ENCODE measurements at places on chromosomes 1 and 21.
A peak's percentile ranks its signal among the peaks of the same experiment; 100 is the strongest.

- peaks cover 53% of the 10 kb centered on the region for H3K27me3 ChIP-seq
- no peak for DNase-seq
- H3K27ac ChIP-seq = no peak overlapping the region
- H3K4me1 ChIP-seq = no peaks in the 10 kb centered on the region
These were observed 10.9 kb downstream of the CFAP107 start for GRCh38 chr1:12756768-12757413.

GRCh38 chr1:75172556-75172955, 38.4 kb downstream of the LHX8 start:
- H3K36me3 ChIP-seq = no peaks in the 10 kb centered on the region
- no peak overlapping the region for H3K4me3 ChIP-seq
- H3K27ac ChIP-seq = no peak overlapping the region
- no peaks in the 10 kb centered on the region for H3K27me3 ChIP-seq
- no peak for DNase-seq

GRCh38 chr1:162067466-162067865, 2.0 kb upstream of the NOS1AP start:
- DNase-seq = no peak
- H3K36me3 ChIP-seq = no peaks in the 10 kb centered on the region
- no peak overlapping the region for H3K27ac ChIP-seq
- no peak overlapping the region for H3K4me3 ChIP-seq
- H3K27me3 ChIP-seq = peaks cover 54% of the 10 kb centered on the region
- no peaks in the 10 kb centered on the region for H3K4me1 ChIP-seq

DNA sequence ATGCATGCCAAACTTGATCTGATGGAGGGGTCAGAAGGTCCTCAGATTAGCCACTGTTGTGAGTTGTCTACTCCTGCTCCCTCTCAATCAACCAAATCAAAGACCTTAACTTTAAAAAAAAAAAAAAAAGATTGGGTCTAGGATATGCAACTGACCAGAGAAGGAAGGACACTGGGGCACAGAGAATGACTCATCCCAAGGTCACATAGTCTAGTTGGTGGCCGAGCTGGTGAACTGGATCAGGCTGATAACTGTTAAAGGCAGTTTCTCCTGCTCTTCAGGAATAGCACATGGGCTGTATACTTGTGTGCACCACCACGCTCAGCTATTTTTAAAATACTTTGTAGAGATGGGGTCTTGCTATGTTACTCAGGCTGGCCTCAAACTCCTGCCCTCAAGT, 14.8 kb upstream of the S100A7 start:
- no peak overlapping the region for H3K27ac ChIP-seq
- H3K4me1 ChIP-seq = no peaks in the 10 kb centered on the region
- no peak for DNase-seq
- H3K36me3 ChIP-seq = no peaks in the 10 kb centered on the region
- H3K4me3 ChIP-seq = no peak overlapping the region

DNA sequence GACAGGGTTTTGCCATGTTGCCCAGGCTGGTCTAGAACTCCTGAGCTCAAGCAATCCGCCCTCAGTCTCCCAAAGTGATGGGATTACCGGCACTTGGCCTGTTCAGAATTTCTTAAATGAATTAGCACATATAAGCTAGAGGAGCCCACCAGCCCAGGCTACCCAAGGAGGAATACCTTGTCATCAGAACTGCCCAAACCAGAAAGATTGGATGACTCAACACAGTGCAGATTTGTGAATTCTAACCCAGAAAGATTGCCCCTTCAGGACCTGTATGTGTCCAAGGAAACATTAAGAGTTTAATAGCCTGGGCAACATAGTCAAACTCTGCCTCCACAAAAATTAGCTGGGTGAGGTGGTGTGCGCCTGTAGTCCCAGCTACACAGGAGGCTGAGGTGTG, 14.0 kb upstream of the LIN9 start:
- no peak for DNase-seq
- H3K27me3 ChIP-seq = peaks cover 8% of the 10 kb centered on the region
- no peak overlapping the region for H3K27ac ChIP-seq
- no peaks in the 10 kb centered on the region for H3K4me1 ChIP-seq
- no peaks in the 10 kb centered on the region for H3K36me3 ChIP-seq

- no peak for DNase-seq
- H3K27me3 ChIP-seq = no peaks in the 10 kb centered on the region
- no peaks in the 10 kb centered on the region for H3K4me1 ChIP-seq
- H3K27ac ChIP-seq = no peak overlapping the region
- no peak overlapping the region for H3K4me3 ChIP-seq
- H3K36me3 ChIP-seq = no peaks in the 10 kb centered on the region
These were observed 10.1 kb upstream of the ABCA4 start for GRCh38 chr1:94130851-94131595.

GRCh38 chr1:54380290-54380882, 25.8 kb downstream of the SSBP3 start:
- no peaks in the 10 kb centered on the region for H3K36me3 ChIP-seq
- H3K4me1 ChIP-seq = peaks cover 41% of the 10 kb centered on the region
- H3K4me3 ChIP-seq = no peak overlapping the region

GRCh38 chr1:116852910-116853309, 56.8 kb upstream of the PTGFRN start:
- H3K27ac ChIP-seq = no peak overlapping the region
- no peak for DNase-seq
- no peaks in the 10 kb centered on the region for H3K36me3 ChIP-seq
- H3K4me3 ChIP-seq = no peak overlapping the region

DNA sequence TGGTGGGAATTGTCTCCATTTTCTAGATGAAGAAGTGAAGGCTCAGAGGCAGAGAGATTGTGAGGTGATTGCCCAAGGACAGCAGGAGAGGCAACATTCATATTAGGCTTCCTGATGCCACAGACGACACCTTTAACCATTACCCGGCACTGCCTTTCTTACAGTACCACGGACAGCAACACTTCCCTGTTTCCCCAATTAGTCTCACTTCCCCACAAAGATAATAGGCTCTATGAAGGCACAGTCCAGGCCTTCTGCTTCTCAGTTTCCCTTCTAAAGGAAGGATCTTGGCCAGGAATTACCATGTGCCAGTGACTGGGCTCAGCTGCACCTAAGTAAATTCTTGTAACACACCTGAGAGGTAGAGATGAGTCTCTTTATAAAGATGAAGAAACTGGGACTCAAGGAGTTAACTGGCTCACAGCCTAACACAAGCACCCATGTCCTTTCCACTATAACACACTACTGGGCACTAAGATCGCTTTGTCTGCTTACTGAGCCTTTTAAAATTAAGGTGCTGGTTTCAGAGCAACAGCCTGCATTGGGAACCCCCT, 9.6 kb downstream of the IGSF9 start:
- no peak for DNase-seq
- H3K4me1 ChIP-seq = peaks cover 23% of the 10 kb centered on the region
- H3K27ac ChIP-seq = no peak overlapping the region
- no peak overlapping the region for H3K4me3 ChIP-seq
- no peaks in the 10 kb centered on the region for H3K27me3 ChIP-seq
- no peaks in the 10 kb centered on the region for H3K36me3 ChIP-seq

GRCh38 chr1:163914785-163915413, 593.1 kb downstream of the NUF2 start:
- no peak overlapping the region for H3K27ac ChIP-seq
- no peaks in the 10 kb centered on the region for H3K27me3 ChIP-seq
- H3K4me3 ChIP-seq = no peak overlapping the region

GRCh38 chr1:44894591-44894990, 51.5 kb upstream of the PTCH2 start:
- H3K27me3 ChIP-seq = no peaks in the 10 kb centered on the region
- DNase-seq = no peak
- no peaks in the 10 kb centered on the region for H3K4me1 ChIP-seq
- H3K27ac ChIP-seq = no peak overlapping the region
- H3K36me3 ChIP-seq = no peaks in the 10 kb centered on the region

DNA sequence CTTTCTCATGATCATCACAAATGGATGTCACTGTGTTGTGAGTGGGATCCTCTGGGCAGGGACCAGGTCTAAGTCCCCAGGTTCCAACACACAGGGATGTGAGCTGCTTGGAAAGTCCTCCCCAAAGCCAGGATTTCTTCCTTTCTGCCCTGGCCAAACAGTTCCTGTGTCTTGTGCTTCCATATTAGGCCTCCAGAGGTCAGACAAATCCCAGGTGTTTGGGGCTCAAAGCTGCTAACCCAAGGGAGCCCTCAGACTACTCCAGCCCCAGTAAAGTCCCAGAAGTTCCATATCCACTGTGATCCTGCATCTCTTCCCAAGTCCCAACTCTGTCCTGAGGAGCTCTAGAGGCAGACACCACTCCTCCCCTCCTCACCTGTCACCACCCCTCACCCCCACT, 27.7 kb upstream of the MAGOH start:
- no peak overlapping the region for H3K27ac ChIP-seq
- no peak for DNase-seq
- H3K36me3 ChIP-seq = no peaks in the 10 kb centered on the region
- H3K4me1 ChIP-seq = no peaks in the 10 kb centered on the region
- H3K27me3 ChIP-seq = no peaks in the 10 kb centered on the region

DNA sequence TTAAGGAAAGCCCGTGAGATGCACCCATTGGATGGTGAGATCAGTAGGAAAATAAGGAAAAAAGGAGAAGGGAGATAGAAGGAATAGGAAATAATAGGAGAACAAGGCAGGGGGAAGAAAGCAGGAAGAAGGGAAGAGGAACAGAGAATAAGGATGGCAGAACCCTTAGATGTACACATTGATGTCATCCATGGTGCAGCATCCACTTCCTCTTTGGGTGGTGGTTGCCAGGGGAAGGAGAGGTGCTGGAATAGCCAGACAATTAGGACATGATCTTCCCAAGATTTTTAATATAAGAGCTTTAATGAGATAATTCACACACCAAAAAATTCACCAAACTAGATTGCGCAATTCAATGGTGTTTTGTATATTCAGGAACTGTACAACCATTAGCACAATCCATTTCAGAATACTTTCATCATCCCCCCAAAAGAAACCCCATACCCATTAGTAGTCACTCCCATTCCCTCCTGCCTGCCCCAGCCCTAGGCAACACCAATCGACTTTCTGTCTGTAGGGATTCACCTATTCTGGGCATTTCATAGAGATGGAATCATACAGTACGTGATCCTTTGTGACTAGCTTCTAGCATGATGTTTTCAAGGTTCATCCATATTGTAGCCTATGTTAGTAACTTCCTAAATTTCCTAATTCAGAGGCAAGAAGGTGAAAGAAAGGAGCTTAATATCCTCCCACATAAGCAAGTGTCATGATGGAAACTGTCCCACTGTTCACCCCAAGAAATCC, 121.4 kb downstream of the PLXNA2 start:
- no peak for DNase-seq
- no peaks in the 10 kb centered on the region for H3K27me3 ChIP-seq
- H3K27ac ChIP-seq = no peak overlapping the region
- no peak overlapping the region for H3K4me3 ChIP-seq
- H3K4me1 ChIP-seq = no peaks in the 10 kb centered on the region
- H3K36me3 ChIP-seq = no peaks in the 10 kb centered on the region

DNA sequence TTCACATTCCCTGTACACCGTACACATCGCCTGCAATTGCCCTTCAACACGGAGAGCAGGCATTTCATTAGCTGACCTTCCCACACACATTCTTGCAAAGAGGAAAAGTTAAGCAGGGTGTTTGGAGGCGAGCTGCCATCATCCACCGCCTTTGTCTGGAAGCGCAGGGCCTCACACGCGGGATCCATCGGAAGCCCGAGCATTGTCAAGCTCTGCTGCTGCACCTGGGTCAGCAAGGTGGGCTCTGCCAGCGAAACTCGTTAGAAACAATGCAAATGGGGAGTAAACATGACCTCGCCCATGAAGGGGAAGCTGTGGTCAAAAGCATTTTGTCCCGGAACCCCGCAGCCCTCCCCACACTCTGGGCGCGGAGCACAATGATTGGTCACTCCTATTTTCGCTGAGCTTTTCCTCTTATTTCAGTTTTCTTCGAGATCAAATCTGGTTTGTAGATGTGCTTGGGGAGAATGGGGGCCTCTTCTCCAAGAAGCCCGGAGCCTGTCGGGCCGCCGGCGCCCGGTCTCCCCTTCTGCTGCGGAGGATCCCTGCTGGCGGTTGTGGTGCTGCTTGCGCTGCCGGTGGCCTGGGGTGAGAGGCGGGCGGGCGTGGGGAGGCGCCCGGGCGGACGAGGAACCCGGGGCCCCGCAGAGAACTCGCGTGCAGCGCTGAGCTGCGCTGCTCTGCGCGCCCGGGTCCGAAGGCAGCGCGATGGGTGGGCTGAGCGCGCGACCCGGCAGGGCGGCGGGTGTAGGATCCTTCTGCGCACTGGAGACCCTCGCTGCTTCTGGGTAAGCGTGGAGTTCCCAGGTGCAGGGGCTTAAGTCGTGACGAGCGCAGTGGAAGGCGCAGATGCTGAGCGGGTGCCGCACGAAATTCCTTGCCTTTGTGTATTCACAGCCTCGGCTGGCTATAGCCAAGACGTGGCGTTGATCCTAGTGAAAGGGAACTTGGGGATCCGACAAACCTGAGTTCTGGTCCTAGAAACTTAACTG, at the start of gene CR1:
TSS of gene CR1 (plus strand) at position 357 of the 992 bp plus-strand sequence. CDS start at position 468, 111 bp downstream.
- H3K36me3 ChIP-seq = no peaks in the 10 kb centered on the region
- peak within 1 kb of the TSS; percentile 27 for H3K4me3 ChIP-seq
- peaks cover 26% of the 10 kb centered on the region for H3K27me3 ChIP-seq
- H3K4me1 ChIP-seq = no peaks in the 10 kb centered on the region

GRCh38 chr1:244653439-244654107, 647 bp downstream of the DESI2 start:
- H3K36me3 ChIP-seq = peaks cover 5% of the 10 kb centered on the region
- no peak for DNase-seq
- peaks cover 31% of the 10 kb centered on the region for H3K4me1 ChIP-seq
- peak overlapping the region; percentile 94 for H3K4me3 ChIP-seq

- H3K27me3 ChIP-seq = peaks cover 74% of the 10 kb centered on the region
- H3K4me1 ChIP-seq = peaks cover 64% of the 10 kb centered on the region
- H3K4me3 ChIP-seq = peak overlapping the region; percentile 62
- no peak for DNase-seq
- no peaks in the 10 kb centered on the region for H3K36me3 ChIP-seq
These were observed 1.5 kb downstream of the TRNP1 start for GRCh38 chr1:26994787-26995517.

- no peaks in the 10 kb centered on the region for H3K27me3 ChIP-seq
- H3K4me1 ChIP-seq = no peaks in the 10 kb centered on the region
- no peaks in the 10 kb centered on the region for H3K36me3 ChIP-seq
These were observed 109.0 kb upstream of the GREM2 start for GRCh38 chr1:240720976-240721375.

- H3K4me1 ChIP-seq = no peaks in the 10 kb centered on the region
- H3K27me3 ChIP-seq = no peaks in the 10 kb centered on the region
- no peak overlapping the region for H3K4me3 ChIP-seq
- peaks cover 3% of the 10 kb centered on the region for H3K36me3 ChIP-seq
These were observed 104.7 kb downstream of the CAMTA1 start for GRCh38 chr1:6889875-6890480.

- no peaks in the 10 kb centered on the region for H3K36me3 ChIP-seq
- no peak overlapping the region for H3K4me3 ChIP-seq
- no peaks in the 10 kb centered on the region for H3K27me3 ChIP-seq
- no peak for DNase-seq
These were observed 14.0 kb downstream of the KDF1 start for GRCh38 chr1:26946270-26946669.

DNA sequence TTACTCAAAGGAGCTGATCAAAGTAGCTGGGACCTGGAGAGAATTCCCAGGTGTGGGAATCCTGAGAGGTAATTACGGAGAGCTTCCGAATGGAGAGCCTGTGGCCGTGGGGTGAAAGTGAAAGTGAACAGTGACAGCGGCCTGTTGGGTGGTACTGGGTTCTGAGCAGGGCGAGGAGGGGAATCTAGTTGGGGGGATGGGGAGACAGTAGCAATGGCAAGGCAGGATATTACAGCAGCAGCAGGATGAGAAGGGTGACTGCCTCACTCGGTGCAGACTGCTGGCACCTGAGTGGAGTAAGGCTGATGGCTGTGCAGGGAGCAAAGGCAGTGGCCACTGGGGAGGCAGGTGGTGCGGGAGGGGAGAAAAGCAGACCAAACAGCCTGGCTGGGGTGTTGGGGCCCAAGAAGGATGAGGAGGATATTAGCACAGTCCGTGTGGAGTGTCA, 70.3 kb upstream of the PRDX6 start:
- no peaks in the 10 kb centered on the region for H3K36me3 ChIP-seq
- no peaks in the 10 kb centered on the region for H3K27me3 ChIP-seq
- no peak overlapping the region for H3K27ac ChIP-seq
- DNase-seq = no peak
- H3K4me1 ChIP-seq = no peaks in the 10 kb centered on the region
- H3K4me3 ChIP-seq = peak overlapping the region; percentile 21

Data from left lung (tissue), 14 donors.